ENCODE measurements at places on chromosomes 7 and 10.

- DNase-seq: no peak
These were observed 471.0 kb downstream of the GFRA1 start for GRCh38 chr10:115801992-115802391.

DNA sequence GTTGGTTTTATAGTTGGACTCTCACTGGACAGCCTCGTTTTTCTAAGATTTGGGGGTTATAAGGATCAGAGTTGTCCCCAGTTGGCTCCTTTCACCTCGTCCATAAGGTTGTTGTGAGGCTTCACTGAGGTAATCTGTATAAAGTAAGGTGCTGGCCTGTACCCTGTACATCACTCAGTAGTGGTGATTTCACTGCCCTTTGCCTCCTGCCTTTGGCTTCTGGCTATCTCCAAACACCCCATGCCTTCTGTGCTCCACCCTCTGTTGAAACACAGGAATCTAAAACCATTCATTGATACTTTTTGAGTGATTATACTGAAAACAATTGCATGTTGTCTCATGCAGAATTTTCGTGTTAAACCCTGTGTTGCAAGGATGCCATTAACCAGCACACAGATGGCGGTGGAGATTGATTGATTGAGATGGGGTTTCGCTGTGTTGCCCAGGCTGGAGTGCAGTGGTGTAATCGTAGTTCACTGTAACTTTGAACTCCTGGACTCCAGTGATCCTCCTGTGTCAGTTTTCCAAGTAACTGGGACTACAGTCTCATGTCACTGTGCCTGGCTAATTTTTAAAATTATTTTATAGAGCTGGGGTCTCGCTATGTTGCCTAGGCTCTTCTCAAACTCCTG lies 55.0 kb downstream of the KAT6B start:
- DNase-seq: no peak

- DNase-seq: no peak
These were observed 100.3 kb upstream of the C10orf90 start for GRCh38 chr10:126770809-126771208.

- DNase-seq: no peak
These were observed 103.3 kb downstream of the GPAM start for GRCh38 chr10:112080231-112080630.

GRCh38 chr10:35942057-35942456 lies 300.0 kb upstream of the FZD8 start:
- DNase-seq: no peak

DNA sequence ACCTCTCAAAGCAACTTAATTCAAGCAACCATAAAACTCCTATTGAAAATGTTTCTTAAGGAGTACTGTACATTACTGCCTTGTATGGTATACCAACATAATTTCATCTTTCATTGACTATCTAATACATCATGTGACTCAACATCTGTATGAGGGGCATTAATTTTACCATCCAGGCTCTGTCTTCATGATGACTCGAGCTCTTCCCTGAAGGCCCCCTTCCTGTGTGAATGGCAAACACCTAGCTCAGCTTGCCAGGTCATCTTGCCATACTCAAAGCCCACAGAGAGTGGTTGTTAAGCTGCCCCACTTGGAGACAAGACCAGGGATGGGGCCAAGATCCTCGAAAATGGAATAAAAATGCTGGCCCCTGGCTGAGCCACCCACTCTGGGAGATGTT lies 82.4 kb downstream of the SGMS1 start:
- no peak for DNase-seq

GRCh38 chr7:901388-902154 lies 25.2 kb downstream of the GET4 start:
- DNase-seq: no peak

GRCh38 chr10:78351809-78352208 lies 318.1 kb downstream of the RPS24 start:
- no peak for DNase-seq

DNA sequence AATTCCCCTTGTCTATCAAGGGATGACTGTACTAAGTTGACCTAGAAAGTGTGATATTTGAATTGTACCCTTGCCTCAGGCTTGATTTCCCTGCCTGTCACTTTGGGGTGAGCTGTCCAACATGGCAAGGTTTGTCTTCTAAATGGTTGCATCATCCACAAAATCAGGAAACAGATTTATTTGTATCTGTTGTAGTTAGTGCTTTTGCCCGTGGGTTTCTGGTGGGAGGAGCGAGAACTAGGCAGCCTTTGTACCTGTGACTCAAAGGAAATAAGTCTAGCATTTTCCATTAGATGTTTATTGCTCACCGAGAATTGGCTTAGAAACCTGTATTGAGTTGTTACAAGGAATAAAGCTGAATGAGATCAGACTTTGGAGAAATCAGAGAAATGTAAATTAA lies 650.8 kb downstream of the LRMDA start:
- DNase-seq: no peak

DNA sequence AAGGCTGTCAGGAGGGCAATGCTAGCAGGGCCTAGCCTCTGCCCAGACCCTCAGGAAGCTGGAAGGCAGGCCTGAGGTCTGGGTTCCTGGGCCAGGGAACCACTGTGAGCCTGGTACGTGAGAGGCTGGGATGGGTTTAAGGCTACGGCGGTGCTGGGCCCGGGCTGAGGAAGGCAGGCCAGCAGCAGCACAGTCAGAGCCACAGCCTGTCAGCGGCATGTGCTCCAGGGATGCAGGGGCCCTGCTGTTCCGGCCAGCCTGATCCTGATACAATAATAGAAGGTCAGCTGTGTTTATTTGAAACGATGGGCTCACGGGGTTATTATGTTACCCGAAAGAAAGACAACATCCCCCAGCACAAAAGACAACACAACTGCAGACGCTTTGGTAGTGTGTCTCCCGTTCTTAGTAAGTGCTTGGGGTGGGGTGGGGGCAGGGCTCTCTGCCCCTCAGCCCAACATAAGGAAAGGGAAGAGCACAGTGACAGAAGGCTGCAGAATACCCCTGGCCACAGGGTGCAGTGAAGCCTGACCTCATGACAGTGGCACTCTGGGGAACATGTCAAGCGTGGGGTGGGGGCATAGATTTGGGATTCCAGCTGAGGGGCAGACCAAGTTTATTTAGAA lies 95.0 kb downstream of the COL13A1 start:
- DNase-seq: no peak

DNA sequence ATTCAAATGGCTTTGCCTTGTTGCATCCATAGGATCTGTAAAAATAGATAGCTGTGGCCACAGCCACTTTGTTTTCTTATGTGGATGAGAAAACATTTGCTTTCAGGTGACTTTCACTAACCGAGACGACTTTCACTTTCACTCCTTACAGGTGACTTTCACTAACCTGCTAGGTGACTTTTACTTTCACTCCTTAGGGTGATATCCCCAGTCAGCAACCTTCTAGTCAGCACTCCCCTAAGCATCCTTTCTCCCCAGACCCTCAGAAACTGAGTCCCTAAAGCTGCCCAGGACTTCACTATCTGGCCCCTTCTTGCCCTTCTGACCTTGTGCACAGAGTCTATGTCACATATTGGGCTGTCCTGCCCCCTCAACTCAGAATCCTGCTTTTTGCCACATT lies 177.5 kb downstream of the RELN start:
- DNase-seq: no peak

GRCh38 chr7:781186-781849 lies 51.0 kb upstream of the SUN1 start:
- DNase-seq: no peak

- no peak for DNase-seq
These were observed 14.7 kb upstream of the ZNF107 start for GRCh38 chr7:64651203-64651602.

GRCh38 chr10:62059217-62059920 lies 157.9 kb downstream of the ARID5B start:
- no peak for DNase-seq

Measured in naive thymus-derived CD8-positive, alpha-beta T cell (primary cell).